ENCODE measurements at places on chromosomes 5 and 9.

DNA sequence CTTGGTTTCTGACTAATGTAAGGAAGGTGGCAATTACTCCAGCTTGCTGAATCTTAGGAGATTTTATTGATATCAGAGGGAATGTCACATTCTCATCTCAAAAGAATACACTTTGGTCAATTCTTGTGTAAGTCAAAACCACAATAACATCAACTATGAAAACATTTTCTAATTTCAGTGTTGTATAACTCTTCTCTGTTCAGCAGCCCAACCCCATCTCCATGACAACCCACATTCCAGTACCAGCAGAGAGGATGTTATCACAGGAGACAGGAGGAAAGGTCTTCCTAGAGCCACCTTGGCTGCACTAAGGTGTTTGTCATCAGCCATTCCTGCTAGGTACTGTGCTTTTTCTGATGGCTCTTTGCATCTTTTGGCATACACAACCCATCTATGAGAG lies 529.1 kb upstream of the BRINP1 start:
- no peak for DNase-seq

GRCh38 chr9:109974143-109974917 lies 194.3 kb downstream of the PALM2AKAP2 start:
- DNase-seq = no peak

DNA sequence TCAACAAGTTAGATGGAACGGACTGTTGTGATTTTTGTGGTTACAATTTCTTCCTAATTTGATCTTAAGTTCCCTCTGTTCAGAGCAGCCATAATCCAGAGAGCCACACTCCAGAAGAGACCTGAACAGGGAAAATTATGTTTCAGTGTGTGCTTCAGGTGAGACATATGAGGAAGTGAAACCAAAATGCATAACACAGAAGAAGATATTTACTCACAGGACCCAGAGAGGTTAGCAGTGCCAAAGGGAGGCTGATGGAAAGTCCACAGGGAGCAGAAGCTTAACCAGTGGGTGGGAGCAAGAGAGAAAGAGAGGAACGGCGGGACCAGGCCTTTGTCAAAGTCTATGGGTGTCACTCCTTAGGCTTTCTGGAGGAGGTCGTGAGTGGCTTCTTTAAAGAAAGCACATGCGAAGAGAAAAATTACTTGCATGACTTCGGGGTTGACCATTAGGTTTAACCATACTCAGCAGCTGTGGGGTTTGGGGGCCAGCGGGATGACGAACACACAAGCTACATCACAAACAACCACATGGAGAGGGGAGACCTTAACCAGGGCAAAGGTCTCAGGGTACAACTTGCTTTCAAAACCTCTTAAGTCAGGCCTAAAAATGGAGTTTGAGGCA lies 141.4 kb downstream of the MED10 start:
- no peak for DNase-seq

- no peak for DNase-seq
Observed at GRCh38 chr5:88824141-88824540, 58.8 kb downstream of the MEF2C start.

DNA sequence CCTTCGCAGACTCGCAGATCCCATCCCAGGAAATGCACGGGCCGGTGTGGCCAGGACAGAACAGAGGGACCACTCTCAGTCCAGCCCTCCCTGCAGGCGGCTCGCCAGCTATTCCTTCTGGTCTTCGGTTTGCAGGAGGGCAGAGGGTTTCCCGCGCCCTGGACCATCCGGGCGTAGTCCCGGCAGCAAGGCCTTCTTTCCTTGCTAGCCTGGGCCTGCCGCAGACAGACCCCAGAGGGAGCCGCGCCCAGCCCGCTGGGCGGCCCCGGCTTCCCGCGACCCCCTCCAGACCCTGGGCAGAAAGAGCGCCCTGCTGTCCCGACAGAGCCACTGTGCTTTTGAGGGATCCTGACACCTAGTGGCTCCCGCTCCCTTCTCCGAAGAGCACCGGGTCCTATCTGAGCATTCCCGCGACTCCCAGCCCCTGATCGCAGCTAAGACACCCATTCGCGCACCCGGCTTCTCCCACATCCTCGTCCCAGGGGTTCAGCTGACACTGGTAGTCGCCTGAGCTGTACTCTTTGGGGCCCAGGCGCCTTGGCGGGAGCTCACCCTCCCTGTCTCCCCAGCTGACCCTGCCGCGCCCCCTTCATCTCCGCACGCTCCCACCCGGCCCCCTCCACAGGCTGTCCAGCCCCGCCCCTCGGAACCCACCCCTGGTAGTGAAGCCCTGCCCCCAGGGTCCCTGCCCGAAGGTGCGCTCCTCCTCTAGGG lies 1.1 kb downstream of the CFAP90 start:
- DNase-seq = no peak

GRCh38 chr9:106305428-106306133 lies 557.4 kb upstream of the ZNF462 start:
- DNase-seq = no peak

- no peak for DNase-seq
Observed at GRCh38 chr9:10366171-10366779, 246.5 kb downstream of the PTPRD start.

DNA sequence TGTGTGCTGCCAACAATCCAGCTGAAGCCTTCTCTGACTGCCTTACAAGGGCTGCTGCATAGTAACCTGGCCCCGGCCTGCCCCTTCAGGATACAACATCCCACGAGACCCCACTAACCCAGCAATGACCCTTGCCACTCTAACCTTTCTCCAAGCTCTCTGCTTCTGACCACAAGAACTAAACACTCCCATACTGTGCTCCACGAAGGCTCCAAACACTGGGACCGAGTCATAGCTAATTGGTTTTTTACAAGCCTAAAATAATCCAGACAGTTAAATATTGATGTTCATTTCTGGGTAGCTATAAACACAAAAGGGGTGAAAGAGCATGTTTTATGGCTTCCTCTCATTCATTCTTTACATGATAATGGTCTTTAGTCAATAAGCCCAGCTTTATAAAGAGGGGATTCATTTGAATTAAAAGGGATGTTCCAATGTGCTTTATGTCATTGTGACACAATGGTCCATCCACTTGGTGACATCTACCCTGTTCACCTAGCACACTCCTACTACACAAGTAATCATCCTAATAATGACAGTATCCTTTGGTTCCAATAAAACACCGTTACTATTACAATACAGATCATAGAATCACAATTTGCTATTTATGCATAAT lies 16.2 kb upstream of the TLE4 start:
- no peak for DNase-seq

DNA sequence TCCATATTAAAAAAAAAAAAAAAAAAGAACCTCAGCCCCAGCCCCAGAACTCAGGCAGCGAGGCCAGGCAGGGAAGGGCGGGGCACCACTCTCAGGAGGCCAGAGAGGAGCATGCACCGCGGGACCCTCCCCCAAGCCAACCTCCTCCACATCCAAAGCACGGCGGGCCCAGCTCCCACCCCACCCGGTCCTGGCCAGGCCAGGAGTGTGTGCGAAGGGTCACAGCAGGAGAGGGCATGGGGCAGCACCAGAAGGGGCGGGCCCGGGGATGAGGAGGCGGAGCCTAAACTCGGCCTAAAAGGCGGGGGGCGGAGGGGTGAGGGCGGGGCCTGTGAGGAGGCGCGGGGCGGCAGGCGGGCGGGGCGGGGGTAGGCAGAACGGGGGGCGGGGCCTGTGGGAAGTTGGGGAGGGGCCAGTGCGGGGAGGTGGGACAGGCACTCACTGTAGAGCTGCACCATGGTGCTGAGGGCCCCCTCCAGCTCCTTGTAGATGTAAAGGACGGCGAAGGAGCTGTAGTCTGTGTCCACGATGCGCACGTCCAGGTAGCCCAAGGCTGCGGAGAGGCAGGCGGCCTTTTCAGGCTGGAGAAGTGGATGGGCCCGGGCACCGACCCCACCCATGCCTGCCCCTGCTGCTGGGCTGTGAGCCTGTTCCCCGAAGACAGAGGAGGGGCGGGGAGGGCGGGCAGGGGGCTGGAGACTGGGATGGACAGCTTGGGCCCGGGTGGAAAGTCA lies 1.2 kb downstream of the LCN15 start:
- DNase-seq = peak; percentile 81

GRCh38 chr9:123517512-123517911 lies 161.5 kb downstream of the CRB2 start:
- DNase-seq = no peak

DNA sequence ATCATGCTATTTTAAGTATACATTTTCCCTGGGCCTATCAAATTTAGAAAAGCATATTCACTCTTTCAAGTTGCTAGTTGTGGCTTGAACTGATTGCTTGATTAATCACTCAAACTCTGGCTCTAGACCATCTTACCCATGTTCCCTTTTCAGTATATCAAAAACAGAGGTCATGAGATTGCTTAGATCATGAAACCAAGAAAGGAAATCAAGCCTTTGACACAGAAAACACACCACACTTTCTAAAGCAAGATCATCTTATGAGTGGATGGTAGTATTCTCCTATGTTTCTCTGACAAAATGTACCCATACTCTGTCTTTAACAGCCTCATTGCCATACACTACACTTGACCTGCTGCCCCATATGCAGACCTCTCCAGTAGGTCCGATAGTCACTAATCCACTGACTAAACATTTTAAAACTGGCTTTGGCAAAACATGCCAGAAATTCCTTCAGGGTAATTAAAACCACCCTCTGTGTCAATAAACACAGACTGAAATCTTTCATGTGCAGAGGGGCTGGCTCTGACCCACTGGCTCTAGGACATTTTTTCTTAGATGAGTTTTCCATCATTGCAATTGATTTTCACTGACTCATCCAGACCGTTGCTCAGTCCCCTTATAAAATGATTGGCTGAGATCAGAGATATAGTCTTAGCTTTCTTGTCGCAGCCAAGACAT lies 18.2 kb downstream of the PPP2R2B start:
- DNase-seq = no peak

DNA sequence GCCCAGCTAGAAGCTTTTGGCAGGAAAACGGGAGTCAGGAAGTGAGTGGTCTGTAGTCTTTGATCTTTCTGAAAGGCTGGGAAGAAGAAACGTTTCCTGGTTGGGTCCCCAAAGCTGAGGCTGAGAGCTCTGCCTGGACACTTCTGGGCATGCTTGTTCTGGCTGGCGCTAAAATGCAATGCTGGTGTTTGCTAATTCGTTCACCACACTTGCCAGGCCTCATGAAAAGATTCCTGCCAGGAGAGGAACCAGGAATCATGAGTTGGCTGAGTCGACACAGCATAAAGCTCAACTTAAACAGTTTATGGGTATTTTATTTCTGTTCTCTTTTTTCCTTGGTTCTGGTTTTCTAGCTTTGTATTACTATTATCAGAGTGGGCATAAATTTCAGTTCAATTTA lies 10.7 kb upstream of the PTGR1 start:
- no peak for DNase-seq

DNA sequence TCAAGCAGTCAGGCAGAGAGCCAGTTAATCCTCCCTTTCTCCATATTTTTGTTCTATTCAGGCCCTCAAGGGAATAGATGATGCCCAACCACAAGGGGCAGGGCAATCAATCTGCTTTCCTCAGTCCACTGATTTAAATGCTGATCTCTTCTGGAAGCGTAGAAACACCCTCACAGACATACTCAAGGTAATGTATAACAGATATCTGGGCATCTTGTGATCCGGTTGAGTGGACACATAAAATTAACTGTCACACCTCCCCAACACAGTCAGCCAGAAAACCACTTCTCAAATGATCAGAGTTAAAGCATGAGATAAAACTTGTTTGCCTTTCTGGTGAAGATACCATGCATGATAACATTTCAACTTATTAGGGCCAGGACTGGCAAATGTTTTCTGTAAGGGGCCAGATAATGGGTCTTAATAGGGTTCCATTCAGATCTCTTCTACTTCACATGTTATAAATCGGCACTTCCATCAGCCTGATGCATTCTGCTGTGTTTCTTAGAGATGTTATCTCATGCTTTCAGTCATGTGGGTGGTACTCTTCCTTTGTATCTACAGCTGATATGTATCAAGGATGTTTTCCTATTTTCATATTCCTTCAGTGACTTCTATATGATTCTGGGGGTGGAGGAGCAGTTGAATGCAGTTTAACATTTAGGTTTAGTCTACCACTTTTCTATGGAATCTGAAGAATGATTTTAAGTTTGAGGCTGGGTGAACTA lies 58.9 kb upstream of the CNTLN start:
- DNase-seq = no peak

- DNase-seq = no peak
Observed at GRCh38 chr9:107669422-107669821, 179.9 kb upstream of the KLF4 start.

GRCh38 chr5:157925786-157926671 lies 67.1 kb upstream of the CLINT1 start:
- DNase-seq = no peak

DNA sequence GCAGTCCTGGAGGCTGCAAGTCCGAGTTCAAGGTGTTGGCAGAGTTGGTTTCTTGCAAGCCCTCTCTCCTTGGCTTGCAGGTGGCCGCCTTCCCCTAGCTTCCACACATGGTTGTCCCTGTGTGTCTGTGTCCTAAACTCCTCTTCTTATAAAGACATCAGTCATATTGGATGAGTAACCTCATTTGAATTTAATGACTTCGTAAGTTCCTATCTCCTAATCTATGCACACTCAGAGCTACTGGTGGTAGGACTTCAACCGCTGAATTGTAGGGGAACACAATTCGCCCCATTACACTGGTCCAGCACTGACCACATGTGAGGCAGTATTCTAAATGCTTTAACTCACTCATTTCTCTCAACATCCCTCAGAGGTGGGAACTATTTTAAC lies 25.9 kb upstream of the ADAMTS2 start:
- DNase-seq = no peak

GRCh38 chr9:127975376-127976315 lies 5.1 kb downstream of the EEIG1 start:
- DNase-seq = no peak

- no peak for DNase-seq
Observed at GRCh38 chr5:17157916-17158529, 59.4 kb upstream of the BASP1 start.

GRCh38 chr5:2833556-2833955 lies 82.1 kb upstream of the IRX2 start:
- no peak for DNase-seq

- no peak for DNase-seq
Observed at GRCh38 chr5:116035123-116035522, 2.9 kb downstream of the ARL14EPL start.

GRCh38 chr5:56963246-56963645 lies 11.3 kb upstream of the MIER3 start:
- DNase-seq = no peak

GRCh38 chr9:114053246-114054005 lies 24.7 kb downstream of the AMBP start:
- DNase-seq = no peak

DNA sequence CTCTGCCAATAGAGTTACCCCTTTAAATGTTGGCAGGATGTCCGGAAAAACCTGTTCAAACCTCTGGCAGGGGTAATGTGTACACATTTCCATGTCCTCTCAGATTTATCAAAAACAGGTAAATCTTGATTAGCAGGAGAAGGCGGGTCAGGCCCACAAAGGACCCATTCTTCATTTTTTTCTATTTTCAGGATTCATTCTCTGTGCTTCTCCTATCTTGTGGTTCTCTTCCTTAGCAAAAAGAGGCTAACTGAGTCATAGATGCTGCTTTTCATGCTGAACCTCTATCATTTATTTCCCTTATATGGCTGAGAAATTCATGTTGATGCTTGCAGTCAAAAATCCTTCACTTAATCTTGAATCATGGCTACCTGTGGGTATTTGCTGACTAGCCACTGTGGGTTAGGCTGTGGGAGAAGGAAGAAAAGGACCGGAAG lies 112.7 kb upstream of the IQGAP2 start:
- DNase-seq = no peak

GRCh38 chr5:152532714-152533113 lies 127.6 kb upstream of the NMUR2 start:
- peak; percentile 8 for DNase-seq

- DNase-seq = no peak
Observed at GRCh38 chr5:149932445-149933350, 11.9 kb downstream of the PDE6A start.

Measured in H54 (cell line).